ENCODE measurements at places on chromosomes 1 and 21. TPM values are rescaled to one million over a fixed set of nuclear protein-coding genes. Genes with fewer than 3 reads are reported as not detected.

KLF17 gene
- total RNA-seq = not detected

SLC19A1 gene
- total RNA-seq = 16.0 TPM

DNA sequence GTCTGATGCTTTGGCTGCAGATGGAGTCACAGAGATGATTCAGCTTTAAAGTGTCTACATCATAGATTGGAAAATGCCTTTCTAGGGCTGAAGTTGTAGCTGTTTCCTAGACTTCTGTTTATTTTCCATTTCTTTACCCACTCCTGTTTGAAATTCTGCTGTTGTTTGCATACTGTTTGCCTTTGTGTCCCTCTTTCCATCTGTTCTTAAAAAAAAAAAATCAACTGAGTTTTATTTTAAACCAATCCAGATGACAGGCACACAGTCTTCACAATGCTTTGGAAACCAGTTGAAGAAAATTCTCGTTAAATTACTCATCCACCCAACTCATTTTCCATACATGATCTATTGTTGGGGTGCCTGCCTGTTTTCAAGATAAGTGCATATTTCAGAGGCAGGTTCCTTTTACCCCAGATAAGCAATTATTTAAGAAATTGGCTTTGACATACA is 245.9 kb downstream of the DISC1 start:
- DNase-seq = no peak

DNA sequence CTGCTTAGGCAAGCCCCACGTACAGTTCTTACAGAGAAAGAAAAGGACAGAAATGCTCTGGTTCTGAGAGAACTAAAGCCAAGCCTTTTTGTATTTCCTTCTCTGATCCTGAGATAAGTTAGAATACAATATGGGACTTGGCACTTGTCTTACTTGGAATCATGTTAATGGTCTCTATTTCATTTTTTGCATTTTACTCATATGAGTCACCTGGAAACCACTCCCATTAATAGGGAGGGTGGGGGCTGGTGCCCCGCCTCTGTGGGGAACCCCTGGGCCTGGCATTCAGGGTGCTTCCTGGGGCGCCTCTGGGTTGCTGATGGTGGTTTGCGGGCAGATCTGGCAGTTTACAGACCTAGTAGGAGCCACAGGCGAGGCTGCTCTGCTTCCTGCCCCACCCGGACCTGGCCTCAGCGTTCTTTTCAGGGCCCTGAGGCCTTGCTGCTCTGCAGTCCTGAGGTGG is 26.7 kb downstream of the TSPAN2 start:
- DNase-seq = peak; percentile 61

DNA sequence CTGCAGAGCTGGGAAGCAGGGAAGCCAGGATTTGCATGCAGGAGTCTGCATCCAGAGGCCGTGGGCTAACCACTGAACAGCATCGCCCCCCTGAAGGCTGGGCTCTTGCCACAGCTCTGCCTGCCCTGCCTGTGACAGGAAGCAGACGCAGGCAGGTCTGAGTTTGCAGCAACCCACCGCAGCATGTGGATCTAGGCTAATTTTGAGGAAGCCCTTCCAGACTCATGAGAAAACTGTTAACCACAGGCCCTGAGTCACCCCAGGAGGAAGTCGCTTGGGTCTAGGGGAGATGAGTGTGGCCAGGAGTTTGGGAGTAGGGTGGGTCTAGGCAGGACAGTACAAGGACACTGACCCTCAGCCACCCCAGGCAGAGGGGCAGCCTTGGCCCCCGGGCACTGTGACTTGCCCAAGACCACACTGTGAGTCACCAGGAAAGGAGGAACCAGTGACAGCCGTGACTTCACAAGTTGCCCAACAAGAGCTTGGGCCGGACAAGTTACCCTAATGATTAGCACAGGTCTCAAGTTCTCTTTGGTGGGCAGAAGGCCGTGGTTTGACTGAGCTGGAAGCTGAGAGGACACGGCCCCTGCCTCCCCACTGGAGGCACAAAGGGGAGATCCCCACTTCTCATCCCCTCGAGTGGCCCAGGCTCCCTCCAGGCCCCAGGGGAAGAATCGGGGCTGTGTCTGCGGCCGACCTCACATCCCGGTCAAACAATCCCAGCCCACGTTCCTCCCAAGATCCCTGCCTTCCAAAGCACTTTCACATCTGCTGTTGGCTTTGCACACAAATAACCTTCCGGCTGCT is 826 bp downstream of the LAPTM5 start:
- peak; percentile 86 for DNase-seq

- no peak for DNase-seq
Observed at GRCh38 chr21:38175306-38175705, 81.5 kb upstream of the KCNJ15 start.

DNA sequence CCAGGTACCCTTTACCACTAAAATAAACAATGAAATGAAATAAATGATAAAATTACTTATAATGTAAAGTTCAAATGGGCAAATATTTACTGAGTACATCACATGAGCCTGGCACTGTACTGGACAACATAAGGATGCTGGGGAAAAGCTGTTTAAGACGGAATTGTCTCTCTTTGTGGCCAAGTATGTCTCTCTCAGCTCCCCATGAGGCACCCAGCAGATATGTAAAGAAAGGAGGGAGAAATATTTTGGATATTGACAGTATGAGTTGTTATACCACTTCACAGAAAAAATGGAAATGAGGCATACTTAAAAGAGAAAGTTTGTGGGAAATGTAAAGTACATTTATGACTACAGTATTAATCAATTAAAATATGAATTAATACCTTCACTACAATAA is 1.0 kb upstream of the TNFSF4 start:
- no peak for DNase-seq

DNA sequence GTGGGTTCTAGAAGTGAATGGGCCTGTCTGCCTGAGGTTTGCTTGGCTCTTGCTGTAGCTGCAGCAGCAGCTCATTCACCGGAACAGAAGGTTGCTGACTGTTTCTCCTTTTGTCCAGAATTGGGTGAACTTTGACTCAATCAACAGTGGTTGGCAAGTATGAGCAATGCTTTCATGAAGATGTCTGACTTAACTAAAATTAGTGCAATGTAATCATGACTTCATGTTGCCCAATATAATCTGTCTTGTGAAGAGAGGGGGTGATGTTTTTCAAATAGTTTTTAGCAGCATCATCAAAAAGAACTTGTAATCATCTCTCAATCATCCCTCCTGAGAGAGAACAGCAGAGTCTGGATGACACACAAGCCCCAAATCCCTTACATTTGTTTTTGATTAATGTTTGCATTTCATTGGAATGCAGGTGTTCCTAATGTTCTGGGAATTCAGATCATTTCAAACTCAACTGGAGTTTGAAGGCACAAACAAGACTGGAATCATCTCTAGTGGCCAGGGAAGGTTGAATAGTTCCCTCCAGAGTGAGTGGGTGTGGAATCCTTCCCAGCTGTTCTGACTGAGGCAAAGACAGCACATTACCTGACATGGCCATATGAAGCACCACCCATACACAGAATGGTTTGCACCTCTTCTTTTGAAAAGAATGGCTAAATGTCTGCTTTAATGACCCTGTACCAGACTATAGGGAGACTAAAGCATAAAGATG is 82.9 kb downstream of the HLX start:
- peak; percentile 92 for DNase-seq

DNA sequence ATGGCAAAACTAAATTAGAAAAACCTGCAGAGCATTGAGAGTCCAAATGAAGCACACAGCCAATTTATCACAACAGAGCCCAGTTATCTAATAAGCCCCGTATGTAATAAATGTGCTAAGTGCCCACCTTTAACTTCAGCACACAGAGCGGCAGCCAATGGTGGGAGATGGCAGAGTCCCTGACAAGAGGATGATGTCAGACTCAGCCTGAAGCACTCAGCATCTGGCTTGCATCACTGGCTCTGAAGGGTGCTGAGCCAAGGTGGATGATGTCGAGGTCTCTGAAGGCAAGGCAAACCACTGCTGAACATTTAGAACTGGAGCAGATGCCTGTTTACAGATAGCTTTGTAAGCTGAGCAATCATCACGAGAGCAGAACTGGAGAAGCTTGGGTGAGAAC is 118.3 kb downstream of the NUF2 start:
- no peak for DNase-seq
